CD4-positive, CD25-positive, alpha-beta regulatory T cell (primary cell): ENCODE measurements at places on chromosomes 5 and 9. TPM values are rescaled to one million over a fixed set of nuclear protein-coding genes. Genes with fewer than 3 reads are reported as not detected.

PCDHB8 gene
- polyA plus RNA-seq: not detected

C5orf34 gene
- polyA plus RNA-seq: 0.87 TPM

TNFSF15 gene
- polyA plus RNA-seq: not detected

TRPM6 gene
- not detected for polyA plus RNA-seq

BASP1 gene
- 2.8 TPM for polyA plus RNA-seq

TRAF2 gene
- polyA plus RNA-seq: 14.3 TPM

MAMDC4 gene
- not detected for polyA plus RNA-seq

PCDHGA11 gene
- not detected for polyA plus RNA-seq

PIP5K1B gene
- 1.0 TPM for polyA plus RNA-seq

CARD9 gene
- polyA plus RNA-seq: 0.23 TPM

IZUMO3 gene
- not detected for polyA plus RNA-seq

SLC6A7 gene
- not detected for polyA plus RNA-seq

NIM1K gene
- polyA plus RNA-seq: 0.16 TPM

PLEKHG4B gene
- polyA plus RNA-seq: not detected
